Stimulated activated CD4-positive, alpha-beta T cell treated with anti-CD3 and anti-CD28 coated beads, TNF-alpha, amount 100 ng/mL, for 1 hour (primary cell): ENCODE measurements at places on chromosomes 6 and 20.

DNA sequence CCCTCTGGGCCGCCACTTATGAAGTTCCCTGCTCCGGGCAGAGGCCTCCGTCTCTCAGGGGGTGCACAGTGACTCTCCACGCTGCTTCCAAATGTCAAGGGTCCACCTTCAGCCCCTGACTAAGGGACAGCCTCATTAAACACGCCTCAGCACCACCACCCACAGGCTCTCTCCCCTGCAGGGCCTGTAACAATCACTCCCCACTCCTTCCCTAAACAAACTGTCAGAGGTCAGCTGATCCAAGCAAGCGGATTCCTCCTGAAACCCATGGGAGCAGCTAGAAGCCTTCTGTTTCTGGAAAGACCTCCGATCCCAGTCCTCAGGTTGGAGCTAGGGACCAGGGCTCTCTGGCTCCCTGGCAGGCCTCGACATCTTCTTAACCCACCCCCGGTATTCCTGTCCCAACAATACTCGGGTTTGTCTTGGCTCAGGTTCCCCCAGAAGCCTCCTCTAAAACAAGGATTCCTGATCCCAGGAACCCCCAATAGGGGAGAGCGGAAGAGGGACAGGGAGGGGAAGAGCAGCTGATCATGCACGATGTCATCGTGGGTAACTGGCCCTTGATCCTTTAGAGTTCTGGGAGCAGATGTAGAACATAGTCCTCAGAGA lies 181.0 kb downstream of the ZNF217 start:
- DNase-seq: no peak

GRCh38 chr6:85465762-85466161 lies 15.9 kb downstream of the NT5E start:
- no peak for DNase-seq

DNA sequence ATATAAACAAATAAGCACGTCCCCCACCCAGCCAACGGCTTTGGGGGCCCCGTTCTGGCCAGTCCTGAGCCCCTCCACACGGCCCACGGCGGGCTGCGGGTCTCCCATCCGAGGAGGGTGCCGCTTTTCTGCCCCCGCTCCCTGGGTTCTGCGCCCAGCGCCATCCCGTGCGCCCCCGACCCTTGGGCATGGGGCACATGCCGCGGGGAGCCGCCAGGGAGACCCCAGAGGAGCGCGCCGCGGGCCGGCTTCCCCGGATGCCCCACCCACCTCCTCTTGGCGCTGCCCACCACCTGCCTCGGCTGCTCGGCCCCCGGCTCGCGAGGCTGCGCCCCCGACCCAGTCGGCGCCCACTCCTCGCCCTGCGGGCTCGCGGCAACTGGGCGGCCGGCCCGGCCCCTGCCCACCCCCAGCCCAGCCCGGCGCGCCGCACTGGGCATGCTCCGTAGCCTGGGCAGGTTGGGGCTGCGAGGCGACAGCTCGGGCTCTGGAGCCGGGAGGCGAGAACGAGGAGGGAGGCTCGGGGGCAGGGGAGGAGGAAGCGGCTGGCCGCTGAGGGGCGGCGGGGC lies 570 bp upstream of the PLCB4 start:
- no peak for DNase-seq

- DNase-seq: no peak
Measured at GRCh38 chr6:90175627-90176538, 120.8 kb downstream of the BACH2 start.

DNA sequence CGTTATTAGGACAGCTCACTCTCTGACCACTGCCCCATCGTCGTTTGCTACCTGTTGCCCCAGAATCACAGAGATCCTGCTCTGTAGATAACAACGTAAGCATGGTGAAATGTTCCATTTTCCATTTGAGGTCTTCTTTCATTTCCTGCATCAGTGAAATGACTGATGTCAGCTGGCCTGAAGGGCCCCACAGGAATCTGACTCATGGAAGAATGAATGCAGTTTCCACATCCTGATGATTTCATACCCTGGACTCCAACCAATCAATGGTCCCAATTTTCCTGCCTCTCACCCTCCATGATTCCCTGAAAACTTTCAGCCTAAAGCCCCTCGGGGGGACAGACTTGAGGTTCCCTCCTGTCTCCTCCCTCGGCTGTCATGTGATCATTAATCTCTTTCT lies 394.4 kb upstream of the CDH4 start:
- no peak for DNase-seq

DNA sequence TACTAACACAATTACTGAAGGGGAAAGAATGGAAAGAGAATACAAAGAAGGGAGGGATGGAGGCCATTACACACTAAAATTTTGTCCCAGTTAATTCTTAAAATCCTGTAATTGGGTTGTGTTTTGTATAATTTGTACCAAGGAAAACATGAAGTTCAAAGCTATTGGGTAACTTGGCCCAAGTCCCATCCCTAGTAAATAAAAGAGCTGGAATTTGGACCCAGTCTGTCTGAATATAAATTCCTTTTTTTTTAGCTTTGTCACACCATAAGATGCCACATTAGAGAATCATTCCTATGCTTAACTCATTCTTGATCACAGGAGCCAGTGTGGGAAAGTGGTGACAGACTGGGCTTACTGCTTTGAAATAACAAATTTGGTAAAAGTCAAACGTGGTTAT lies 66.8 kb upstream of the CBLN4 start:
- DNase-seq: no peak

DNA sequence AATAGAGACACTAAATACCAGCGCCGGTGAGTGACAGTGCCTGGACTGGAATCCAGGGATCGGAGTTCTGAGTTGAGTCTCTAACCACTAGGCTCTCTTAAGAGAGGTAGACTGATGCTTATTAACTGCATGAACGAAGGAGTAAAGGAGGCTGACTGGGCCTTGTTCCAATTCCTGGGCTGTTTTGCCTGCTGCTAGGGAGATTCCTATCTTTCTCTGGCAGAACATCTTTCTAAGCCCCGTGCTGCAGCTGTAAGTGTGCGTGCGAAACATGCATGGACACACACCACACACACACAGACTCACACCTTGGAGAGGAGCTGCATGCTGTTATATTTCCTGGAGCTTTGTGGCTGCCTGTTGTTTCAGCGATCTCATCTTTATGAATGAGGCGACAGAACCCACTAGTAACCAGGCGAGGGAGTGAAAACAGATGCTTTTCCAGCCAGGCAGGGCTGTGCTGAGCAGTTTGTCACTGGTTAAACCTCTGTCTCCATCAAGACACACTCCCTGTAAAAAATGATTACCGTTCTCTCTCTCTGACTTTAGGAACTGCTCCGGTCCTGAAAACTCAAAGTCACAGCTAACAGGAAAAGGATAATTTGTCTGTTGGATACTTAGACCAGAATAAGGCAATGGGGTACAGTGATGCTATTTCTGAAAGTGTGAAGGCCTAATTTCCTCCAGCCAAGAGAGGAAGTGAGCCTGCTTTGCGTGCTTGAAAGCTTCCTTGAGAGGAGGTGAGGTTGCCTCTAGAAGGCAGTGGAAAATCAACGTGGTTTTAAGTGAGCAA lies 157.4 kb upstream of the ZNF217 start:
- no peak for DNase-seq
